Neural crest cell (in vitro differentiated cells): ENCODE measurements at places on chromosomes 11 and 22. TPM values are rescaled to one million over a fixed set of nuclear protein-coding genes. Genes with fewer than 3 reads are reported as not detected.

DNA sequence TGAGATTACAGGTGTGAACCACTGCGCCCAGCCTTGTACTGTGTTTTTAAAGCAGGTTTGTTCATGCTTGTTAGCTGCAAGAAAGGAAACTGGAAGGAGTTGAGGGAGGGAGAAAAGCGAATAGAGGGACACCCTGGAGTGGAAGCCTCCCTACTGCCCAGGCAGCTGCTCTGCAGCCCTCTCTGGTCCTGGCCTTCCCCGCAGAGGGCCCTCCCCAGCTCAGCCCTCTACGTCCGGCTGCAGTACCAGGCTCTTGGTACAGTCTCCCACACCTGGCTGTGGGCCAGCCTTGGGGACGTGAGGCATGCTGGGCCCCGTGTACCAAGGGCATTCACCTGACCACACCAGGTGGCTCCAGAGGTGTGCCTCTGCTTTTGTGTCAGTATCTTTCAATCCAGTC, 70.8 kb downstream of the MED15 start:
- no peak for DNase-seq

DNA sequence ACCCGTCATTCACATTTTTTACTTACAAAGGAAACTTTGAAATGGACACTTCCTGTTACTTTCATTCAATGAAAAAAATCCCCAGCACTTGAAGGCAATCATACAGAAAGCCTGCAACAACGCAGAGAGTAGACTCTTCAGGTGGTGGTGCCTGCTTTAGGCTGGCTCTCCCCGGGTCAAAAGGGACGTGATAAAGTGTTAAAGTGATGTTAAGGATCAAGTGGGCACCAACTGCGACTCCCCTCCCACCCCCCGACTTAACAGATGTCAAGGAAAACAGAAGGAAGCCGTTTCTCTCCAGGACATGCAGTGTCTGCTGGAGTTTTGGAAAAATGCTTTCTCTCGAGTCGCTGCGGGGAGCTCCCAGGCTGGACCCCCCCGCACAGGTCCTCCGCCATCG, 414 bp upstream of the PNPLA3 start:
- DNase-seq, result no peak

RPS6KA4 gene
- total RNA-seq, result 12.6 and 17.6 TPM in 2 replicates

FOLR2 gene
- not detected in 2 replicates for total RNA-seq
